ENCODE measurements at places on chromosomes 1 and 21. TPM values are rescaled to one million over a fixed set of nuclear protein-coding genes. Genes with fewer than 3 reads are reported as not detected.

Gene ITLN1
- polyA plus RNA-seq, result 4.1 TPM

Gene IL19
- polyA plus RNA-seq, result not detected

Gene ZNF691
- 23.6 TPM for polyA plus RNA-seq

Gene OR2M7
- not detected for polyA plus RNA-seq

Gene OR2L13
- 0.07 TPM for polyA plus RNA-seq

Gene SLC30A2
- polyA plus RNA-seq, result 0.27 TPM

Gene AKNAD1
- 0.35 TPM for polyA plus RNA-seq

Gene ETNK2
- 3.1 TPM for polyA plus RNA-seq

Gene HS2ST1
- 11.2 TPM for polyA plus RNA-seq

Gene HPCAL4
- 3.9 TPM for polyA plus RNA-seq

Gene LAX1
- polyA plus RNA-seq, result 0.24 TPM

Gene PPIAL4G
- not detected for polyA plus RNA-seq

Gene RAB13
- 328 TPM for polyA plus RNA-seq

Gene KIF17
- polyA plus RNA-seq, result 16.6 TPM

Gene ERICH3
- 6.6 TPM for polyA plus RNA-seq

Gene TCP10L
- polyA plus RNA-seq, result 2.3 TPM

Gene AKR1A1
- 87.9 TPM for polyA plus RNA-seq

Gene ZNF648
- not detected for polyA plus RNA-seq

Gene MYOG
- not detected for polyA plus RNA-seq

Gene JTB
- polyA plus RNA-seq, result 68.3 TPM

Gene PLA2G2D
- not detected for polyA plus RNA-seq

Gene LCE1B
- polyA plus RNA-seq, result not detected

Gene IFI44L
- 10.3 TPM for polyA plus RNA-seq

Gene AADACL3
- polyA plus RNA-seq, result not detected

Gene WDTC1
- 14.7 TPM for polyA plus RNA-seq

Gene ECE1
- polyA plus RNA-seq, result 150 TPM

Gene CCDC30
- 2.9 TPM for polyA plus RNA-seq

Gene EVA1B
- polyA plus RNA-seq, result 59.5 TPM

Measured in adrenal gland (tissue), 19 donors.